Activated naive CD8-positive, alpha-beta T cell treated with anti-CD3 and anti-CD28 coated beads, Interleukin-2, amount 50 U/mL, for 16 hours (primary cell): ENCODE measurements at places on chromosomes 6 and 20.

GRCh38 chr6:126086560-126086959, 100.2 kb downstream of the TRMT11 start:
- DNase-seq: no peak

DNA sequence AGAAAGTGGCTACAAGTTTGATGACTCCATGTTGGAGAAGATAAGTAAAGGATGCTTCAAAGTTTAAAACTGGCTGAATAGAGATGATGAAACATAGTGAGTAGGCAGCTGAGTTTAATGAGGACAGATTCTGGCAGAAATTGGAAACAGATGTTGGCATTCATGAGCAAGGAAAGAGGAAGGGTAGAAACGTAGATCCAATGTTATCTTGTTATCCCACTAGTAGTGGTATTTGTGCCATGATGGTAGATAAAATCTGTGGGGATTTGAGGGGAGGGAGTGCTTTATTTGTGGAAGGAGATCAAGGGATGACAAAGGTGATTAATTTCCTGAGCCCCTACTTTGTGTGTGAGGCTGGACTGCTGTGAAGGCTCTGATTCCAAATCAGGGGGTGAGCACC, 69.5 kb downstream of the MRAP2 start:
- no peak for DNase-seq

GRCh38 chr20:44646023-44646640, 5.4 kb downstream of the ADA start:
- DNase-seq: no peak

DNA sequence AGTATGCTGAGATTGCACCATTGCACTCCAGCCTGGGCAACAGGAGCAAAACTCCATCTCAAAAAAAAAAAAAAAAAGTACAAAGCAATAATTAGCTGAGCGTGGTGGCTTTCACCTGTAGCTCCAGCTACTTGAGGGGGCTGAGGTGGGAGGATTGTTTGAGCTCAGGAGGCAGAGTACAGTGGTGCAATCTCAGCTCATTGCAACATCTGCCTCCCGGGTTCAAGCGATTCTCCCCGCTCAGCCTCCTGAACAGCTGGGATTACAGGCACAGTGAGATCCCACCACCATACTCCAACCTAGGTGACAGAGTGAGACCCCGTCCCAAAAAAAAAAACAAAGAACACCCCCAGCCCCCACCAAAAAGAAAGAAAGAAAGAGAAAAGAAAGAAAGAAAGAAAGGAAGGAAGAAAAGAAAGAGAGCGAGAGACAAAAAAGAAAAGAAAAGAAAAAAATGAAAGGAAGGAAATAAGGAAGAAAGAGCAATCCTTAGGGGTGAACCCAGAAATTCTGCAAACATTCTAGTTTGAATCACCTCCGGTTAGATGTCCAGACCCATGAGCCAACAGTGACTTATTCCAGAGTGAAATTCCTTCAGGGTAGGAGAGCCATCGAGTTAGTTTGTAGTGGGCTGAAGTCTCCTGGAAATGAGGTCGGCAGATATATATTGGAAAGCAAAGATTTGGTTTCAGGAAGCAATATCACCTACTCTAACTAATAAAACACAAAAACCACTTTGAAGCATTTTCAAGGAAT, 3.2 kb upstream of the RIPOR3 start:
- no peak for DNase-seq

GRCh38 chr6:40931931-40932330, 107.1 kb downstream of the UNC5CL start:
- no peak for DNase-seq

DNA sequence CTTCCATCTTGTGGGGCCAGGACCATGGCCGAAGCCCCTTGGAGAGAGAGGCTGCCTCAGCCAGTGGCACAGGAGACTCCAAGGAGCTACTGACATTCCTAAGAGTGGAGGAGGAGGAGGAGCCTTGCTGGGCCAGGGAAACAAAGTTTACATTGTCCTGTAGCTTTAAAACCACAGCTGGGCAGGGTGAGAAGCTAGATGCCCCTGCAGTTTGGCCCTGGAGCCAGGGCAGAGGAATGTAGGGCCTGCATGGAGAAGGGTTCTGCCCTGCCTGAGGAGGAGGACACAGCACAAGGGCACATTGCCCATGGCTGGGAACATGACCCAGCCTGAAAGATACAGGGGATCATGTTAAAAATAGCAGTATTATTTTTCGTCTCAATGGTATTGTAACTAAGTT, 37.4 kb downstream of the PLCG1 start:
- DNase-seq: no peak

GRCh38 chr20:17344790-17345189, 118.0 kb downstream of the PCSK2 start:
- no peak for DNase-seq

DNA sequence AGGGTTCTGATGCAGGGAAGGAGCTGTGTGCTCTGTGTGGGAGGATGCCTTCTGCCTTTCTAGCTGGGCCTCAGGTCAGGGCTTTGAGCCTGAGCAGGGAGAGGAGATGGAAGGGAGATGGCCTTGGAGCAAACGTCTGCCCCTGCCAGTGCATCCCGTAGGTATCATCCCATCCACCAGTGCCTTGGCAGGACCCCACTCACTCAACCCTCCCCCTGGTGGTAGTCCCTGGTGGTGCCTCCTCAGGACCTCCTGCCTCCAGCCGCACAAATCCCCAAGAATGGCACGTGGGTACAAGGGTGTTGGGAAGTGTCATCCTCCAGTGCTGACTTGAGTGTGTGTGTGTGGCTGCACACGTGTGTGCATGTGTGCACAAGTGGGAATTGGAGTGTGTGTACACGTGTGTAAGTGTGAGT, 23.1 kb upstream of the MICB start:
- no peak for DNase-seq

DNA sequence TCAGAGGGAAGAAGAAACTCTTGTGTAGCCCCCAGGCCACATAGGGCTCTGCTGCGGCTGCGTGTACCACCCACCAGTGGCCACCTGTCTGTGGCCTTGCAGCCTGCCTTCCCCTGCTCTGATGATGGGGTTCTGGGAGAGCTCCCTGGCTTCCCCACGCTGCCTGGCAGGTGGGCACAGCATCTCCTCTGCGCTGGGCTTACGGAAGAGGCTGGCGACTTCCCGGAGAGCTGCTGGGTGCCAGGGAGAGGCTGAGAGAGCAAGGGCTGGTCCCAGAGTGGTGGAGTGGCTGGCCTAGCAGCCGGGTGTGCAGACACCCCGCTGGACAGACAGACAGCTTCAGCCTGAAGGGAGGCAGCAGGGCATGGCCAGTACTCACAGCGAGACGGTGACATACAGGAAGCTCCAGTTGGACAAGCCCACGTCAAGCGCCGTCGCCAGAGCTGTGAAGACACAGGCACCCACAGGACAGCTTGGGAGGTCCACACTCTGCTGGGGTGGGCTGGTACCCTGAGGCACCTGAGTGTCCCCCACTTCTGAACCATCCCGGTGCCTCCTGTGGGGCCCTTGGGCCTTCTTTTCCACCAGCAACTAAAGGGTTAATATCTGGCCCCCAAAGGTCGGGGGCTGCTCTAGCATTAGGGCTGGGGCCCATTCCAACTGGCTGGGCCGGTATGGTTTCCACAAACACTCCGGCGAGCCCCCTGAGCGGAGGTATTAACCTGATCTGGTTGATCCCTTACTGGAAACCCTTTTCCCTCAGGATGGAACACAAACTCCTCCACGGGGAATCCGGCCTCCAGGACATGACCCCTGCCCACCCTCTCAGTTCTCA, 48.1 kb upstream of the CDH22 start:
- no peak for DNase-seq

GRCh38 chr20:57576617-57577550, 16.0 kb downstream of the PCK1 start:
- DNase-seq: no peak
